ENCODE measurements at places on chromosomes 16 and 17. TPM values are rescaled to one million over a fixed set of nuclear protein-coding genes. Genes with fewer than 3 reads are reported as not detected.

GRCh38 chr17:21003007-21003621 is 39.7 kb downstream of the USP22 start:
- DNase-seq: no peak

DNA sequence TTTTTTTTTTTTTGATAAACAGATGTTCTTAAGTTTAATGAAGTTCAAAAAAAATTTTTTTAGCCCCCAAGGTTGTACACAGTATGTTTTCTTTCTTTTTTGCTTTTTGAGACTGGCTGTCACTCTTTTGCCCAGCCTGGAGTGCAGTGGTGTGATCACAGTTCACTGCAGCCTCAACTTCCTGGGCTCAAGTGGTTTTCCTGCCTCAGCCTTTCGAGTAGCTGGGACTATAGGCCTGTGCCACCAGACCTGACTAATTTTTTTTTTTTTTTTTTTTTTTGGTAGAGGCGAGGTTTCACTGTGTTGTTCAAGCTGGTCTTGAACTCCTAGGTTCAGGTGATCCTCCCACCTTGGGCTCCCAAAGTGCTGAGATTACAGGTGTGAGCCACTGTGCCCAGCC is 12.8 kb downstream of the ITGAE start:
- DNase-seq: no peak

DNA sequence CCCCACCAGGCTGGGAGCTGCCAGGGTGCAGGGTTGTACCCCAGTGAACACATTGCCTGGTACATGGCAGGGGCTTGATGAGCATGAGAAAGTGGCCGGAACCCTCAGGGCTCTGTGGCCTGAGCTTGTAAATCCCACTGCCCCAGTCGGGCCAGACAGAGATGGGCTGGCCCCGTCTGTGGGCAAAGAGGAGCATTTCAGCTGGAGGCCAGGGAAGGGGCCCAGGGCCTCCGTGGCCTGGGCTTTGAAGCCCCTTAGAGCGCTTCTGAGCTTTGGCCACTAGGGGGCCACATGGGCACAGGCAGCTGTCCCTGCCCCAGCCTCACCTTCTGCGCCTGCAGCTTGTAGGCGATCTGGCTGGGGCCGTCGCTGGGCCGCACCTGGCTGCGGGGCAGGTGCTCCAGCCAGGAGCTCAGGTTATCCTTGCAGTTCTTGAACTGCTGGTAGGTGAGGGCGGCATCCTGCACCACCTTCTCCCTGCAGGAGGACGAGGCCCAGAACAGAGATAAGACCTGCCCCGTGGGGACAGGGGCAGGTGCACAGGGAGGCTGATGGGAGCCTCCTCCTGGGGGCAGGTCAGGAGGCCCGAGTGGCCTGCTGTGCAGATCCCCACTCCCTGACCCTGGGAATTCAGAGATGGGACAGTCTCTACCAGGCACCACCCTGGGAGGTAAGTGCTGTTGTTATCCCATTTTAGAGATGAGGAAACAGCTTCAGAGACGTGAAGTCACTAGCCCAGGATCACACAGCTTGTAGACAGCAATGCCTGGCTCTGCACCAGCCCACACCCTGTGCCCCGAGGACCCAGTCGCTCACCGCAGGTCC is 12.8 kb downstream of the EVPL start:
- DNase-seq: peak; percentile 78

- no peak for DNase-seq
These were observed 99.0 kb downstream of the MSI2 start for GRCh38 chr17:57355090-57355859.

- no peak for DNase-seq
These were observed 256.3 kb upstream of the ZFHX3 start for GRCh38 chr16:73304008-73304774.

- no peak for DNase-seq
These were observed 158.8 kb downstream of the CCDC182 start for GRCh38 chr17:57586196-57586740.

DNA sequence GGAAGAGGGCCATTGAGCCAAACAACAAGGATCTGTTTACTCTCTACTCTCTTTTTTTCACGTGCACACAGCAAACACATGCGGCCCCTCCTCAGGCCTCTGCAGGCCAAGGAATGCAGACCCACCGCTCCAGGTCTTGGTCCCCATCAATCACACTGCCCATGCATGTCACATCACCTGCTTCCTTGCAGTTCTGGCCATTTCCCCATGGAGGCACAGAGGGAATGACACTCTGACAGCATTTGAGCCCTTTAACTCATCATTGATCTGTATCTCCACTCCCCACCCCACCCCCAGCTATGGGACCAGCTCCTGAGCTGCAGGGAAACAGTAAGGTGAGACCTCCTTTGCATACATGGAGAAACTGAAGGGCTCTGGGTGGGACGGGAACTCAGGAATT is 45.9 kb upstream of the MEIOC start:
- DNase-seq: peak; percentile 42

- DNase-seq: no peak
These were observed 49.0 kb upstream of the HAS3 start for GRCh38 chr16:69056421-69056820.

The C16orf90 gene
- total RNA-seq: not detected

DNA sequence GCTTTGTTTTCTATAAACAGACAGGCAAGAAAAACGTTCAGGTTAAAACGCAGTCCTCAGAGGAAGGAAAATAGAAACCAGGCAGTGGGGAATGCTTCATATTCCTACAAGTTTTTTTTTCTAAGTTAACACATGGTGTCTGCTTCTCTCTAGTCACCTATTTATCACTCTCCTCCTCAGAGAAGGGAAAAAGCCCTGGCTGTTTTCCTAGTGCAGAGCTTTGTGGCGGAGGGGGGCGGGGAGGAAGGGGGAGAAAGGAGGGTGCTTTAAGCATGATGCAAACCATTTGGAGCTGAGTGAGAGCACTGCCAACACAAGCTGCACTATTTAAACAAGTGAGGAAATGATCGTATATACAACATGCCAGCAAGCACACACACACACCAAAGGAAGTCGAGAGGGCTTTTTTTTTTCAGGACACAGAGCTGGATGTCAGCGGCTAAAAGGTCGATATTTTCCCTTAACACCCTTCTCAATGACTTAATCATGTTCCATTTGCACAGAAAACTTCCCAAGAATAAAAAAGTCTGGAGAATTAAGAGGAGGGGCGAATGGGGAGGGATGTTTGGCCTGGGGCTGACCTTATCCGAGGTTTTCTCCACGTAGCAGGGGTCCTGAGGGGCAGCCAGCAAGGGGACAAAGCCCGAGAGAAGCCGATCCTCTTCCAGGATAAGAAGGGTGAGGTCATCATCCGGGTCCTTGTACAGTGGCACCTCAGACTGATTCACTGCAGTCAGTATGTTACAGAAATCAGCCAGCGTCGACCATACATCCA is 117.4 kb downstream of the HIC1 start:
- no peak for DNase-seq

The MYH2 gene
- not detected for total RNA-seq

DNA sequence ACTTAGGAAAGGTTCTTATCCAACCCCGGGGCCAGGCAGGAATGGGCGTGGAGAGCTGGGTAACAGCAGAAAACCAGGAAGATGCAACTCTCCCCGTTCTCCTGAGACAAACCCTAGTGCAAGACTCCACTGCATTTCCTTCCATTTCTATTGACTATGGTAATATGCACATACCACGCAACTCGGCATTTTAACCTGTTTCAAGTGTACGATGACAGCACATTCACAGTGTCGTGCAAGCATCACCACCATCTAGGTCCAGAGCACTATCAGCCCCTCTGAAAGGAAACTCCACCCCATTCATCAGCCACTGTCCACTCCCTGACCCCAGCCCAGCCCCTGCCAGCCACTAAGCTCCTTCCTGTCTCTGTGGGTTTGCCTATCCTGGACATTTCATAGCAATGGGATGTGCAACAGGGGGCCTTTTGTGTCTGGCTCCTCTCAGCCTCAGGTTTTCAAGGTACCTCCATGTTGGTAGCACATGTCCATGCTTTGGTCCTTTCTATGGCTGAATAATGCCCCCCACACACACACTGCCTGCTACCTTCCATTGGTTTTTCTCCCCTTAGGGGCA is 441.9 kb downstream of the SOX9 start:
- DNase-seq: no peak

Measured in progenitor cell of endocrine pancreas (in vitro differentiated cells).